ENCODE measurements at places on chromosomes 3 and 15. TPM values are rescaled to one million over a fixed set of nuclear protein-coding genes. Genes with fewer than 3 reads are reported as not detected.

Gene CYP1A2
- not detected for total RNA-seq

Gene CFAP44
- total RNA-seq, result 2.1 TPM

Gene SEMA6D
- total RNA-seq, result 2.6 TPM

Gene ZKSCAN7
- total RNA-seq, result 5.7 TPM

Gene CAPN3
- total RNA-seq, result 0.43 TPM

Gene LCTL
- 0.23 TPM for total RNA-seq

DNA sequence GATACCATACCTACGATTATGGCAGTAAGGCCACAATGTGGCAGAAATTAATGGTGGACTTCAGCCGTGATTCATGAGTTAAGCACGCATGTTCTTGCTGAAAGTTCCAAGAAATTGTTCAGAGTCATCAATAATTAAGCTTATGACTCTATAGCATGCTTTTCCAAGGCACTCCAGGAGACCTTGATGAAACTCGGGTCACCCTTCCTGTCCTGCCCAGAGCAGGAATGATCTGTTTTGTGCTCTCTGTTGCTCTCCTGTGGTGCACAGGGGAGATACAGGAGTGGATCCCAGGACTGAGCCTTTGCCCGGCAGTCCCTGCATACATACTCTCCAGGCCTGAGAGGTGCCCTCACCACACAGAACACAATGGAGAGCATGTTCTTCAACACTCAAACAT lies 141.6 kb upstream of the SLC2A2 start:
- peak; percentile 94 for DNase-seq

DNA sequence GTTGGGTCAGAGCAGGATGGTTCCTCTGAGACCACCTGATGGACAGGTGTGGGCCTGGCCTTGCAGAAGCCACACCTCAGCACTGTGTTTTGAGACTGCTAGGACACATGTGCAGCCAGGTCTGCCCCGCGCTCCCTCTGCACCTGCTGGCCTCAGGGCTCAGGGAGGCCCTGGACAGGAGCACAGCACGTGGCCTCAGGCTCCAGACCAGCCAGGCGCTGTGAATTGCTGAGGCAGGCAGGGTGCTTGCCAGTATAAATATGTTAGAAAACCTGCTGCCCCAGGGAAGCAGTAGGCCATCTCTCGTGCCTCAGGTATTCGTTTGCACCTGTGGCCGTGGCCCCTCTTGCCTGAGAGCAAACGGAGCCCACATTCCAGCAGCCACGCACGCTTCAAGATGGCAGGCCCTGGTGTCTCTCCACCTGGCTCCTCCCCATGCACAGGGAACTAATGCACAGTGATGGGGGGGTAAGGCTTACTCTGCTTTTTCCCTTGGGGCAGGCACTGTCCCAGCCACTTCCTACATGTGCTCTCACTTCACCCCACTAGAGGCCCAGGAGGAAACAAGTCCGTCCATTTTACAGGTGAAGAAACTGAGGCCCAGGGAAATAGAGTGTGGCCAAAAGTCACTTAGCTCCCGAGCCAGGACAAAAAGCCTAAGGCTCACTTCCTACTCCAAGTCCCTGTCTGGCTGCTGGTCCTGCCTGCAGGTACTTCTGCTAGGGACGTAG lies 20.4 kb downstream of the SEC61A1 start:
- no peak for DNase-seq

DNA sequence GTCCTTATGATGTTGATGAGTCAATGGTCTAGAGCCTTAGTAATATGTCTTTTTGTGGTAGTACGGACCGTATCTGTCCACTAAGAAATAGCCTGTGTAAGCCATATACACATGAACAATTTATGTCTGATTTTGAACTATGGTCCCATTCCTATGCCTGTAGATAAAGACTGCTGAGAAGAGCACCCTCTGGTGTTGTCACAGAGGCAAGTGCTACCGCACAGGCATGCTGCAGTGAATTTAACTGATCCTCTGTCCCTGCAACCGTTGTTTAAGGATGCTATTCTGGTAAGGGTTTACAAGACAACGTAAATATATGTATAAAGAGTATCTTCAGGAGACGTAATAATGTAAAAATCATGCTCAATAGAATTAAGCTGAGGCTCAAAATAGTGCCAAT lies 170.7 kb downstream of the UBE3A start:
- no peak for DNase-seq

- no peak for DNase-seq
These were observed 2.5 kb downstream of the SERPINI1 start for GRCh38 chr3:167738037-167738436.

DNA sequence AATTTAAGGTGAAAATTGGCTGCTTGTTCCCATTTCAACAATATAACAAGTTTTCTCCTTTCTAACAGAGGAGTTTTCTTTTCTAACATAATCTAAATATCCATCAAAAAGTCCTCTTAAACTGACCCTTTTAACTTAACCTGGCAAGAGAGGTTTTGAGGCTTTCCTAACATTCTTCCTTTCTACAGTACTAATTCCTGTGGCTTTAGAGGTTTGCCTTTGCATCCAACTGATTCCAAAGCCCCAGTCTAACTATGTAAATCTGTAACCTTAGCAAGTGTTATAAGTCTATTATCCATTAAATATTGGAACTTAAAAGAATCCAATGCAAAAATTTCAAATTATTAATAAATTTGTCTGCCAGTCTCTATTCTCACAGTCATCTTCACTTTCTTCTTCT lies 134.1 kb downstream of the ISL2 start:
- no peak for DNase-seq

- DNase-seq, result no peak
These were observed 109.0 kb downstream of the TLE3 start for GRCh38 chr15:69988541-69989225.

DNA sequence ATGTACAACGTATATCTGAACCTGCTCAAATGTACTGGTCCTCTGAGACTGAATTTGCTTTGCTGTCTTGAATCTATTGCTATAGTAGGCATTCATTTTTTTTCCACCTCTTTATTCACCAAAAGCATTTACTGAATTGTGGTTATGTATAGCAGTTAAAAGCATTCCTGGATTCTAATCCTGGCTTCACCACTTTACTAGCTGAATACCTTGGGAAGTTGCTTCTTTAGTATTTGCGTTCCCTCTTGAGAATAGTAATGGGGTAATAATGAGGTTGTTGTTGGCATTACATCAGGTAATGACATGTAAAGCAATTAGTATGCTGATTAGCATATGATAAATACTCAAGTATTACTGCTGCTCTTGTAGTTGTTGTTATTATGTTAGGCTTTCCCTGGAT lies 29.1 kb downstream of the MEF2A start:
- no peak for DNase-seq

GRCh38 chr3:194101592-194102432 lies 34.1 kb upstream of the HES1 start:
- DNase-seq, result no peak

DNA sequence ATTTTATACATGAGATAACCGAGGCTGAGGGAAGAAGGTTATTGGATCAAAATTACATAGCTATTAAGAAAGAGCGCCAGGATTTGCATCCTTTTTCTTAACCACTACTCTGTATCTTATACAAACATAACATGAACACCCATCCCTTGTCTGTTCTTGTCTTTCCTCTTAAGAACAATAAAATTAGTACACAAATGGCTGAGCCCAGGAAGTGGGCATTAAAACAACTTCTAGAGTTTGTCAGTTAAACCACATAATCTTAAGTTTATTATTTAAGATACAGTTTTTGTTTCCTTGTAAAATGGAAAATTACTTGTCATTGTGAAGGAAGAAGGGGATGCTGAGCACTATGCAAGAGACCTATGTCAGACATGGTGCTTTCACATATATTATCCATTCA lies 48.9 kb upstream of the PPIB start:
- DNase-seq, result no peak

DNA sequence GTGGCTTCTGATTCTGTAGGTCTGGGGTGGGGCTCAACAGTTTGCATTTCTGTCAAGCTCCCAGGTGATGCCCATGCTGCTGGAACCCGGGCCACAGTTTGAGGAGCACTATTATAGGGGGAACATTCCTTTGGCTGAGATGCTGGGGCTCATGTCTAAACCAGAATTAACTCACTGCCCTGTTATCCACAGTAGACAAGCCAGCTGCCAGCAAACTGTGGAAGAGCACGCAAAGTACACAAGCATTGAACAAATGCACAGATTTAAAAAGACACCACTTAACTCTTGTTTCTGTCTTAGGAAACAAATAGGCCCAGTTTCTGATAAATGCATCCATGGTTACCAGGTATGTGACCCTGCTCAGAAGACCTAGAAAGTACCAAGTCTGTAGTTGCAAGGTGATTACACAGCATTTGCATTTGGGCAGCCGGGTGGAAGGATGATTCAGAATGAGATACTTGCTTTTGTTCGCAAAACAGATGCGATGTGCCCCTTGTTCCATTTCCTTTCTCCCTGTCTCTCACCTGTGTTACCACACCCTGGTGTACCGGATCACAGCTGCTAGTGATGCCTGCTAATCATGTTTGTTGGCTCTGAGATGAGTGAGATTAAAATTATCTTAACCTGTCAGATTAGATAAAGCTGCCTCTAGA lies 12.4 kb downstream of the GYG1 start:
- peak; percentile 69 for DNase-seq

DNA sequence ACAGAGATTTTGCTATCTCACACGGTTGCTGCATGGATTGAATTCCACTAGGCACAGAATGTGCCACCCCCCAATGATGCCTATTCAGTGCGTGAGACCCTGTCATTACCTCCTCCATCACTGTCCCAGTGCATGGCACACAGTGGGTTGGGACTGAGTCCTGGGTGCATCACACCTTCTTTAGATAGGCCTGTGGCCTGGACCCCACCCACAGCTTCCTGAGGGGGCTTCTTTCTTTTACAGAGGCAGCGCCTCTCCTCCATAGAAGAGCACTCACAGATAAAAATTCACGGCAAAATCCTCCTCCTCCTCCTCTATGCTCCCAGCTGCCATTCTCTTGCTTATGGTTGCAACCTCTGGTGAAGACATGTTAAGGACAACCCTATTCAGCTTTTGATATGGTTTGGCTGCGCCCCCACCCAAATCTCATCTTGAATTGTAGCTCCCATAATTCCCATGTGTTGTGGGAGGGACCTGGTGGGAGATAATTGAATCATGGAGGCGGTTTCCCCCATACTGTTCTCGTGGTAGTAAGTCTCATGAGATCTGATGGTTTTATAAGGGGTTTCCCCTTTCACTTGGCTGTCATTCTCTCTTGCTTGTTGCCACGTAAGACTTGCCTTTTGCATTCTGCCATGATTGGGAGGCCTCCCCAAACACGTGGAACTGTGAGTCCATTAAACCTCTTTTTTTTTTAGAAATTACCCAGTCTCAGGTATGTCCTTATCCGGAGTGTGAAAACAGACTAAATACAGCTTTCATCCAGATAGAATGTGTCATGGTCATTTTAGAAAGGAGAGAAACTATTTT lies 147.6 kb downstream of the KLF13 start:
- DNase-seq, result no peak
